ENCODE measurements at places on chromosomes 6 and 20.

- no peak for DNase-seq
Observed at GRCh38 chr6:93580446-93580845, 161.1 kb upstream of the EPHA7 start.

GRCh38 chr20:45987108-45987780 lies 15.2 kb upstream of the ZNF335 start:
- peak; percentile 78 for DNase-seq

DNA sequence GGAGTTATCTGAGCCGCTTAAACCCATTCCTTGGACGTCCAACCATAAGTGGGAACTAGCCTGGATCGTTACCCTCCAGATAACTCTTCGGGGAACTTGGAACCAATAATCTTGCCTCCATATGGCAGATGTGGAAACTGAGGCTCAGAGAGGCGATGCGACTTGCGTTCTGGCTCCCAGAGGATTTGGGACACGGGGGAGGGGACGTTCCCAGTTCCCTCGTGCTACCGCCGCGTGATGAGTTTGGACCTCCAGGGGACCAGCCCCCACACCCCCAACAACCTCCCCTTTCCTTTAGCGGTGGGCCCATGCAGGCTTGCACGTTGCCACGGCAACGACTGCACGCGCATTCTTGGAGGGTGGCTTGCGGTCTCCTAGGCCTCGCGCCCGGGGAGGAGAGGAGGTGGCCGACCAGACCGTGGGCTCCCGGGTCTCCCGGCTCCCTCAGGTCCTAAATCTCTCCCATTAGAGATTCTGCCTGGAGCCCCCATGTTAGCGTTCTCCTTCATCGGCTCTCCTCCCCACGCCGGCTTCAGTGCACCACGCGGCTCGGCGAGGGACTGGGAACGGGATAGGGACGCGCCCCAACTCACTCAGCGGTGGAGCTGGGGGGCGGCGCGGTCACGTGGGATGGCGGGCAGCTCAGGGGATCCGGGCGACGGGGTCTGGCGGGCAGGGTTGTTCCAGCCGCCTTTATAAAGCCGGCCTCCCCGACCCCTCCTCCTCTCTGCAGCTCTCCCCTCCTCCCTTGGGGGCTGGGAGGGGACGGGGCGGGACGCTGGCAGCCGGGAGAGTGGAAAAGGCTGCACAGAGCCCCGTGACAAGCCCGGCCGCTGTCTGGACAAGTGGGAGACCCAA lies at the start of gene PLTP:
Gene PLTP (minus strand): TSS at position 670 of the 858 bp plus-strand sequence. CDS start 703 bp downstream, outside the sequence.
- DNase-seq, result peak; percentile 32

DNA sequence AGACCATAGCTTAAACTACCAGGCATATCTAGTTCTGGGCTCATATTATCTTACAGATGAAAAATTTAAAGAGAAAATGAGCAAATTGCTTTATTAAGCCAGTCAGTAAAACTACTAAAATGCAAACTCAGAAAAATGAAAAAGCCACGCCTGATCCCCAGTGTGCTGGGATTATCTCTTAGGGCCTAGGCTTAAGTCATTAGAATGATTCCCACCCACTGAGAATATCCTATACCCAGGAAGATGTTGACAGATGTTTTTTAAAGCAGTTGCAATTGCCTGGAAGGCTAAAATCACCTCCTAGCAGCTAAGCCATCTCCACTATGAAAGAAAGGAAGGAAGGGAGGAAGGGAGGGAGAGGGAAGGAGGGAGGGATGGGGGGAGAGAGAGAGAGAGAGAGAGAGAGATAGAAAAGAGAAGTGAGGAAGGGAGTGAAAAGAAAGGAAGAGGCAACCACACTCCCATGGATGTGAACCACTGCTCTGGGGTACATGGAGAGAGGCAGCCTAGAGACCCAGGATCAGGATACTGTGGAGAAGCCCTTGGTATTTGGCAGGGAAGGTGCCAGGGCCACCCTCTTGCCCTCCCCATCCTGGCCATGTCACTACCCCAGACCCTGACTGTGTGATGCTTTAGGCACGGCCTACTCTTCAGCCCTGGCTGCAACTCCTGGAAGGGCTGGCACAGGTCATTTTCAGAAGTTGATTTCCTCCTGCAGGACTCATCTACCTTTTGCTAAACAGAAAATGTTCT lies 21.9 kb downstream of the NEDD9 start:
- DNase-seq, result no peak

DNA sequence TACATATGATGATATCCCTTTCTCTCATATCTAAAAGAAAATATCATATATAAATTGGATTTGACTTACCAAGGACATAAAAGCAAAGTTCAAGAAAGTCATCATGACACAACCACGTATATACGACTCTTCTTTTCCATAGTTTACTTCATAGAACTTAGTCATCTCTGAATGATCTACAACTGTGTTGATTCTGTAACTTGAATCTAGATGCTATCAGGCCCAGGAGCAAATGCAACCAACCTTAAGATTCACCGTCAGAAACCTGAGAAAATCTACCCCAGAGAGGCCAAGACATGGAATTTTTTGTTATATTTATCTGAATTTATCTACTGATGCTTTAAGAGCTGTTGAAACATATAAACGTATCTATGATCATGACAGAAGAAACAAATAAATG lies 165.6 kb downstream of the PDE10A start:
- no peak for DNase-seq

DNA sequence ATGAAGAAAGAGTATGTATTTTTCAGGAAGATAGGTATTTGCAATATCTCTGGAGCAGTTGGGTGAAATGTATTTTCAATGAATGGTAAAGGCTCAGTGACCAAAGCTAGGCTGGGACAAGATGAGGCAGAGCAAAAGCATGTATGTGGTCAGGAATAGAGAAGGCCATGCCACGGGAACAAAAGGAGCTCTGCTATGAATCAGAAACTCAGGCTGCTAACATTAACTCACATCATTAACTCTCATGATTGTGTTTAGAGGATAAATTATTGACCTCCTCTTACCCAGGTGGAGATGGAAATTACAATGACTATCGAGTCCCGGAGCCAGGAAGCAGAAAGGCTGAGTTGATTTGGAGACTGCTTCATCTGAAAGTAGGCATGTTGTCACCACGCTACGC lies 220.2 kb downstream of the FUT9 start:
- DNase-seq, result no peak

DNA sequence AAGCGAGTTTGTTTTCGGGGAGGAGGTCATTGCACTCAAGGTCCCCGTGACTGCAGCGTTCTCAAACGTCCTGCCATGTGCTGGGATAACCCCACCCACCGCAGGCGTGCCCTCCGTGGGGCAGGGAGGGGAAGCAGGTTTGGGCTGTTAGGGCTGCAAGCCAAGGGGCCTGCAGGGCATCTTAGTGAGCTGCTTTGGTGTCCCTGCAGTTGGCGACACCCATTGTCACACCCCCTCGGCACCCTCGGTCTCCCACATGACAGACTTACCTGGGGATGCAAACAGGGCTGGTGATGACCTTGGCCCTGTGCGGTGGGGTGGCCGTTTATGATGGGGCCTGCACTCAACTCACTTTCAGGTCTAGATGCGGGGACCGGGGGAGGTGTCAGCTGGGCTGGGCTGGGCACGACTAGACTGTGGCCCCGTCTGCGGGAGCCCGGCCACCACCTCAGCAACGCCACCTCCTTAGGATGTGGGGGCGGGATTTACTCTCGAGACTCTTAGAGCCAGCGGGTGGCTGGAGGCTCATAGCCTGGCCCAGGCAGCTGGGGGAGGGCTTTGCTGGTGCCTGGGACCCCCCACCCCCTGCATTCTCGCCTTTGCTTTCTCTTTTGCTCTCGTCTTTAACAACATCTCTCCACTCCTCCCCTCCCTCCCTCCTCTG lies 6.5 kb upstream of the GATA5 start:
- no peak for DNase-seq

- no peak for DNase-seq
Observed at GRCh38 chr6:29651413-29652197, 5.3 kb upstream of the MOG start.

DNA sequence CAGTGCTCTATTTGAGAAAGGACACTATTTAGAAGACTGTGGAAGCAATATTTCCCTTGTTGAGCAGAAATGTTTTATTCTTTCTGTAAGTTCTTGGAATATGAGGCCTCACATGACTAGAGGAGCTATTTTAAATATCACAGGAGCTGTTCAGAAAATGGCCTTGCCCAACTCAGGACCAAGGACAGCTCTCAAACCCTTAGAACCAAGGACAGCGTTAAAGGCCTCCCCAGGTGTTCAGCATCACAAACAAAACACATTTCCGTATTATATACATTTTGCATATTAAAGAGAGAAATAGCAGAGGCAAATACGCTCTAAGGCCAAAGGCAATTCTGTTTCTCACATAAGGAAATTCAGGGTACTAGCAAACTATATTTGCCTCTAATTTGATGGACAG lies 631.4 kb downstream of the CDH26 start:
- DNase-seq, result no peak

DNA sequence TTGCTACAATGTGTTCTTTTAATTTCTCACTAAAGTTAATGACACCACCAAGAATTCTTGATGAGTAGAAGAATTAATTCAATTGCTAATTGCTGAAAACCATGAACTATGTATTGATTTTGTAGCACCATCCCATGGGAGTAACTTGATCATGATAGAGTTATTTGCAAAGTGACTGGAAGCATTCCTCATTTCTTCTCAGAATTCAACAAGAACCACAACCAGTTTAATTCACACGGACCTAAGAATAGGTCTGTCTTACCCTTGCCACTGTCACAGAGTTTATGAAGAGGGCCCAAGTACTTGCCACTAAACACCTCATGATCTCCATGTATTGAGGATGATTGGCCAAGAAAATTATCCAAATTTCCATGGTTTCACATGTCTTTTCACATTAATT lies 222.2 kb downstream of the TMEM242 start:
- DNase-seq, result no peak

DNA sequence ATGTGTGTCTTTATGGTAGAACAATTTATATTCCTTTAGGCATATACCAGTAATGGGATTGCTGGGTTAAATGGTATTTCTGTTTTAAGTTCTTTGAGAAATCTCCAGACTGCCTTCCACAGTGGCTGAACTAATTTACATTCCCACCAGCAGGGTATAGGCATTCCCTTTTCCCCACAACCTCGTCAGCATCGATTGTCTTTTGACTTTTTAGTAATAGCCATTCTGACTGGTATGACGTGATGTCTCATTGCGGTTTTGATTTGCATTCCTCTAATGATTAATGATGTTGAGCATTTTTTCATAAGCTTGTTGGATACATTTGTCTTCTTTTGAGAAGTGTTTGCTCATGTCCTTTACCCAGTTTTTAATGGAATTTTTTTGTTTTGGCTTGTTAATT lies 5.3 kb upstream of the TASP1 start:
- no peak for DNase-seq
